Right ventricle myocardium inferior (tissue), 1 donor: ENCODE measurements at places on chromosomes 2 and 18.

DNA sequence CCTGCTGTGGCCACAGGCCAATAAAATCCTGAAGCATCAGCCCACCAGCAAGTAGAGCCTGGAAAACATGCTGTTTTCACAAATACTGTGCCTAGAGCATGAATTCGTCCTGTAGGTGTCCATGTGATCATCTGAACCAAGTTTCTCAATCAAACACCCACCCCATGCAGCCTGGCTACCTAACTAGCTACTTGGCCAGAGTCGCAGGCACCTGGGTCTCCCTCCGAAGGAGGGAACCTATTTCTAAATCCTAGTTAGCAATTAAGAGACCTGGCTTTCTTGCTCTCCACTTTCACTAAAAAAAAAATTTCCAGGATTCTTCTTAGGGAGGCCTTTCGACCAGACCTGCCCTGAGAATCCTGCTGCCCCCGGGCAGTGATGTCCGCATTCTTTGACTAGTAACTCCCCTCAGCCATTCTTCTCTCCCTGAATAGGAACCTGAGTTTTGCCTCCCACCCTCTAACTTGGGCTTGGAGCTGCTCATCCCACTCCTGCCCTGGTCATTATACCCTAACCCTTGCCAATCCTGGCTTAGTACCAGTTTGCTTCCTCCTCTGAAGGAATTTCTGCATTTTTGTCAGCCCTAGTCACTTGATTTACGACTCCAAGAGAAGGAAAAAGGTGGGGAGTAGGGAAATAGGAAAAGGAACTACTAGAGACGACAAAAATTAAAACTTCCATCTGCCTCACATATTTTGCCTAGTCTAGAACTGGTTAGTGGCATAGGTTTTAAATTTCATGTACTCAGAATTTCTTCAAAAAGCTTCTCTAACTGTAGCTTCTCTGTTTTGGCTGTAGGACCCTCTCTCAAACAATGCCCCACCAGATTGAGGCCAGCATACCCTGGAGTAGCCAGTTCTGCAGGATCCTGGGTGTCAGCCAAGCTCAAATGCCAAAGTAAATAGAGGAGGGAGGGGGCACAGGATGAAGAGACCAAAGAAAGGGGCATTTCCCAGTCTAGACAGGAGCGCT, 25.4 kb upstream of the TANK start:
- no peak for DNase-seq

GRCh38 chr2:176501617-176502016, 232.4 kb downstream of the MTX2 start:
- DNase-seq = no peak

- no peak for DNase-seq
These were observed 21.0 kb downstream of the DNAH6 start for GRCh38 chr2:84537251-84537650.

GRCh38 chr2:64773461-64774118, 119.9 kb upstream of the SERTAD2 start:
- DNase-seq = no peak

DNA sequence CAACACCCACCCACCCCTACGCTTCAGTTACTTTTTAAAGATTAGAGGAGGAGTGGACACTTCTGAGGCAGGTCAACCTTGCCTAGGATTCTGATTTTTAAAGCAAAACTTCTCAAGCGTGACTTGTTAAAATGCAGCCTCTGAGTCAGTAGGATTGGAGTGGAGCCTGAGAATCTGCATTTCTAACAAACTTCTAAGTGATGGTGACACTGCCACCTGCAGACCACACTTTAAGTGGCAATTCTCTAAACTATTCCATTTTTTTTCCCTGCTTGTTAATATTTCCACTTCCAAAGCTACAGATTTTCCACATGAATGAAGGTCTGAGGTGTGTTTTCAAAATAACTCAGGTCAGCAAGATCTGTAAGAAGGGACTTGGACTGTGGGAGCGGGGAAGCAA, 171.1 kb upstream of the CCDC150 start:
- DNase-seq = no peak

- no peak for DNase-seq
These were observed 6.3 kb upstream of the SPP2 start for GRCh38 chr2:234044157-234044556.

DNA sequence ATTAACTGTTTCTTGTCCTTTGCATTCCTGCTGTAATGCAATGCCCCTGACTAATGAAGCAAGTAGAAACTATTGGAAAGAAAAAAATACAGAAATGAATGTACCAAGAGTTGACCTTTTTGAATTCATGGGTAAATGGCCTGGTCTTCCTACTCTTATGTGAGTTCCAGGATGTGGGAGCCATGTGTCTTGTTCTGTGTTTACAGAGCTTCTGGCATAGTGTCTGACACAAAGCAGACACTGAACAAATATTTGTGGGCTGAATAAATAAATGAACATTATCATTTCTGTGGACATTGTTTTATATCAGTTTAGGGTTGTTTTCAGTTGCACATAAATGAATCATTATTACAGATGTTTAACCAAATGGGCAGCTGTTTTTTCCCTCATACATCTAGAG, 155.5 kb downstream of the CD8B2 start:
- no peak for DNase-seq

- peak; percentile 41 for DNase-seq
These were observed 116.5 kb downstream of the GALR1 start for GRCh38 chr18:77366067-77366719.

DNA sequence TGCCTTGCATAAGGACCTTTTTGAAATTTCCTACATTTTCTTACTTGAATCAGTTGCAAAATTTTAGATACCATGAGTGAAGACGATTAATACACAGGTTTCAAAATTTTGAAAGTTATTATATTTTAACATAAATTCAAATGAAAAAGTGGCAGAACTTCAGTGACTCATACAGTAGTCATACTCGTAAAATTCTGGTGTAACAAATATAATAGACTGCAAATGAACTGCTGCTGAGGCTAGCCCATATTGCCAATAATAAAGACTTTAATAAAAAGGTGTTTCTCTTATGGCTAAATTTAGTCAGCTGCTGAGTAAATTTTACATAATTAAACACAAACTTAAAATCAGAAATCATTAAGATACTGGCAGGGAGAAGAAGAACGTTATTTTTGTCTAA, 36.9 kb downstream of the MSH6 start:
- no peak for DNase-seq

DNA sequence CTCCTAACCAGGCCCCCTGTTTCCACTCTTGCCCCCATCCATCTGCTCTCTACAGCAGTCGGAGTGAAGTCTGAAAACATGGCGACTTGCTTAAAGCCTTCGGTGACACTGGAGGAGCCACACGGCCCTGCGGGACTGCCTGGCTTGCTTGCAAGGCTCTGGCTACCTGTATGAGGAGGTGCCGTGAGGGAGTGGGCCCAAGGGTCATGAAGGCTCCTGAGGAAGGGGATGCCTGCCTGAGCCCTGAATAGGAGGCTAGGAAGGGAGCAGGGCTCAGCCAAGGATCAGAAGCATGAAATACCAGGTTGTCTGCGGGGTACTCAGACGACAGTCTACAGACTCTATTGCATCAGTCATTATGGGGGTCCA, 75.4 kb downstream of the EMX1 start:
- no peak for DNase-seq

- no peak for DNase-seq
These were observed 545 bp upstream of the CDCA7 start for GRCh38 chr2:173354073-173354581.

- no peak for DNase-seq
These were observed 666.0 kb downstream of the DSC3 start for GRCh38 chr18:30376515-30376914.

DNA sequence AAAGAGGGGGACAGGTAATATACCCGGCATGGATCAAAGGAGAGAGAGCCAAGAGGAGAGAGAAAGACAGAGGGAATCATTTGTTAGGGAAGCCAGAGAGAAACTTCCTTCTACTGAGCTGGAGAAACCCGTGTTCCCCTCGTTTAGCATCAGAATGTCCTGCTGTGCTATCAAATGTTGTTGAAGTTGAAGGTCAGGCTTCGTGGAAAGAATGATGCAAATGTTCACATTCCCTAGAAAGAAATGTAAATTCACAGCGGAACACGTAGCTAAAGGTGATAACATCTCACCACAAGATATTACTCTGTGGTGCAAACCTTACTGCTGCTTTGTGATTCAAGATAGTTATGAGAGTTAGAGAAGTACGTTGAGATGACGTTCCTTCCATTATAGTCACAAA, 258.1 kb downstream of the LNPK start:
- no peak for DNase-seq

GRCh38 chr2:146890491-146890890, 954.3 kb upstream of the ACVR2A start:
- no peak for DNase-seq

DNA sequence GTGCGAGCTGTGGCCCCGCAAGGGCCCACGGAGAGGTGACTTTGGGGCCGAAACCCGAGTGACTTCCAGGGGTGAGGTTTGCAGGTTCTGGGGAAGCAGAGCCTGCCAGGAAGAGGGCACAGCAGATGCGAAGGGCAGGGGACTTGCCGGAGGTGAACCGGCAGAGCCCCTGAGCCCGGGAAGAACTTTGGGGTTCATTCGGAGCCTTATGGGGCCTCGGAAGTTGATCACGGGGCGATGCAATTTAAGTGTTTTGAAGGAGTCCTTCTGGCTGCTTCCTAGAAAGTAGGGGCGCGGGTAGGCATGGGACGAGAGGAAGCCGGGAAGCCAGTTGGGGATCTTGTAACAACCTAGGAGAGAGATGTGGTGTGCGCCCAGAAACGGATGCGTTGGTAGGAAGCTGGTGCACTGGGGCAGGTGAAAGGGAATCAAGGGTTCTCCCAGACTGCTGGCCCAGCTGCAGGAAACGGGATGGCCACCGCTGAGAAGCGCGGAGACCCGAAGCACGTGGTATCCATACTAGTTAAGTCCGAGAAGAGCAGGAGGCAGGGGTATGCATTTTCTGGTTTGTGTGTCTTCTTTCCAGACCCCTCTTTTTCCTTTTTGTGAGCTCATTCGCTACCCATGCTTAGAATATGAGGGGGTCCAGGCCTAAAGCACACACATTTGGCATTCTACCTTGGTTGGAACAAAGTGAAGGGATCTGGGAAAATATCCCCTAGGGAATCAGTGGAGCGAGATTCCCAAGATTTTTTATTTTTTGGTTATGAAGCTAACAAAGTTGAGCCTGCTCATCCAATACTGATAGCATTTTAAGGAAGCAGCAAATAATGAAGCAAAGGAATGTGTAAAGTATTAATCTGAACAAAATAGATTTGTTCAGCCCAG, 758 bp downstream of the SCLY start:
- no peak for DNase-seq

GRCh38 chr2:98121149-98121548, 34.2 kb downstream of the VWA3B start:
- DNase-seq = no peak

- no peak for DNase-seq
These were observed 104.9 kb downstream of the CERS6 start for GRCh38 chr2:168560817-168561499.

- no peak for DNase-seq
These were observed 211.4 kb downstream of the PRKCE start for GRCh38 chr2:45862843-45863242.

GRCh38 chr2:110678457-110679336, 834 bp upstream of the BUB1 start:
- DNase-seq = peak; percentile 64

DNA sequence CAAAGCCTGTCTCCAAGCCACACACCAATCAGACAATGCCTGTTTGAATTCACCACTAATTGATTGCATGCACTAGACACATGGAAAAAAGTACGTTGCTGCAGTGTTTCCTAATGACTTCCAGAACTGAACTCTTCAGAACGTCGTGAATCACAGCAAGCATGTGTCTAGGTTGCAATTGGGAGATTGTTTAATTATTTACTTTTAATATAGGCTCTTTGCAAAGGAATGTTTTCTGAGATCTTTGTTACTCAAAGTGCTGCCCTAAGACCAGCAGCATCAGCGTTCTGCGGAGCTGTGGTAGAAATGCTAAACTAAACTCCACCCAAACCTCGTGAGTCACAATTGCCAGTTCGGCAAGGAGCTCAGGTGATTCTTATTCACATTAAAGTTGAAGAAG, 52.7 kb upstream of the CCDC68 start:
- DNase-seq = no peak

DNA sequence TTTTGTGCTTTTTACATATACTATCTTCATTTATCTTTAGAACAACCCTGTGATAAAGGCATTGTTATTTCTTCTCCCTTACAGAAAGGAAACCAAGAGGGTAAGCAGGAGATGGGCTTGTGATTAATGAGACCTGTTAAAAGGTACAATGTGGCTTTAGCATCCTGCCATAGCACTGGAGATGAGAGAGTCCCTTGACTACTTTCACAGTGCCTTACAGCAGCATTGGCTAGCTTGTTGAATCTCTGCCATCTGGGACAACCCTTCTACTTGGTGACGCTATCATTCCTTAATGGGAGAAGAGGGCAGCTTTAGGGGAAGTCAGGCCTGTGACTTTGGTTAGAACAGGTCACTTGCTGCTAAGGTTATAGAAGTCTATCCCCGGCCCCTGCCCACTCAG, 68.1 kb upstream of the LYPD6B start:
- no peak for DNase-seq

DNA sequence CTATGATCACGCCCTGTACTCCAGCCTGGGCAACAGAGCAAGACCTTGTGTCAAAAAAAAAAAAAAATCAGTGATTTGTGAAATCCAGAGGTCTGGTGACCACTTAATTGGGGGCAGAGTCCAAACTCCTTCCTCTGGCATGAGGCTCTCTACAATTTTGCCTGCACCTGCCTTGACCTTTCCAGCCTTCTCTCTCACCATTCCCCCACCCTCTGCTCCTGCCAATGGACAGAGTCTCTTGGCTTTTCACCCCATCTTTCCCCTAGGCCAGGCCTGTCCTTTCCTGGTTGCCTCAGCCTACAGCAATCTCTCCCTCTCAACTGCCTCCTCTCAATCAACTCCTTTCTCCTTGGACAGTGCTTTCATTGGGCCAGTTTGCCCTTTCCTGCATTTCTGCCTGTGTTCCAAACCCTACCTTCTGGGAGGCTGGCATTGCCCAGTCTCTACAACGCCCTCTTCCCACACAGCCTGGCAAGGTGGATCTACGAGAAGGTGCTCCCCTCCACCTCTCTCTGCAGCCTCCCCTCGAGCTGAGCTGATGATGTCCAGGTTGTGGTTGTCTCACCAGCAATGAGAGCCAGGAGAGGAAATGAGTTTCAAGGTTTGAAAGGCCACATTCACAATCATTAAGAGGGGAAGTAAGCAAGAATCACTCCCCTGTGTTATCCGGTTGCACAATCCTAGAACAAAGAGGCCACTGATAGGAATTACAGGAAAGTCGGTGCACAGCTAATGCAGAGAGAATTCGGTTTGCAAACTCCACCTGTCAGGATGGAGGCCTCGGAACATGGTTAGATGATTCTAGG, 39.5 kb upstream of the NPAS2 start:
- DNase-seq = no peak

- no peak for DNase-seq
These were observed 3.2 kb upstream of the PDK1 start for GRCh38 chr2:172552547-172553291.

GRCh38 chr2:17107151-17107550, 411.1 kb downstream of the RAD51AP2 start:
- DNase-seq = no peak

GRCh38 chr2:228253752-228254151, 72.3 kb upstream of the SPHKAP start:
- DNase-seq = no peak
